T-helper 2 cell (primary cell): ENCODE measurements at places on chromosomes 3 and 15.

DNA sequence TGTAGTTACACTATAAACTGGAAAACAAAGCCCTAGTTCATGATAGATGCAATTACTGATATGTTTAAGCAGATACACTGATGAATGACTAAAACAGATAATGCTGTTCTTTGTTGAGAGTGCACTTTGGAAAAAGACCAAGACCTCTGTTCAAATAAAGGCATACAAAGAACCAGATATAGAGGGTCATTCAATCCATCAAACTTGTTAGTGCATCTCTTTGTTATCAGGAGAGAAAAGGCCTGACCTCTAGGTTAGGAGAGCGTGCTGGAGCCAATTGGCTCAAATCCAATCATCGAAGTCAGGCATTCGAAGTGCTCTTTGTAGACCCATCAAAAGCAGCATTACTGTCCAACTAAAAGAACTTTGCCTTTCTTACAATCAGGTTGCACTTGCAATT lies 124.2 kb downstream of the TFG start:
- no peak for DNase-seq

DNA sequence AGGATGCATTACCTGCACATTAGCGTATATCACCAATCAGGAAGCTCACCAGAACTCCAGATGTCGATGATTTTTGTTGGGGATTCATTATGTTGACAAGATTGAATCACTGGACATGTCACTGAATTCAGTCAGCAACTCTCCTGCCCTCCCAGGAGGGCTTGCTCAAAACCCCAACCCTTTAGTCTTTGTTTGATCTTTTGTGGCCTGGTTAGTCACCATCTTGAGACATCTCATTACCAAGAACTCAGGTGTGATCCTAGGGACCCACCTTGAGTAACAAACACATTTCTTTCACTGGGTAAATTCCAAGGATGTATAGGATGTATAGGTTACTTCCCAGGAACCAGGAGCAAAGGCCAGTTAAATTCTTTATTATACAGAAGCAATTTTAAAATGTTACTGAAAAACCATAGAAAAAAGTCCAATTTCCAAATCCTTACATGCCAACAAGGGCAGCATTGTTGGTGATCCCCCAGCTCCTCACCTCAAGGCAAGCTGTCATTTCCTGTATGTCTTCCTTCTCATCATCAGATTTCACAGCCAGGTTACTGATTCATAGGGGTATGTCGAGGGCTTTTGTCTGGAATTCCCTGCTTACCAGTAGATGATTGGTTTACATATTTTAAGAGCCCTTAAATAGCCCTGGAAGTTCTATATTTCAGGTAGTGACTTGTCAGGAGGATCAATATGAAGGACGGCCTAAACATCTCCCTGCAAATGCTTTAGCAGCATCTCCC lies 11.7 kb downstream of the SNRPN start:
- no peak for DNase-seq

DNA sequence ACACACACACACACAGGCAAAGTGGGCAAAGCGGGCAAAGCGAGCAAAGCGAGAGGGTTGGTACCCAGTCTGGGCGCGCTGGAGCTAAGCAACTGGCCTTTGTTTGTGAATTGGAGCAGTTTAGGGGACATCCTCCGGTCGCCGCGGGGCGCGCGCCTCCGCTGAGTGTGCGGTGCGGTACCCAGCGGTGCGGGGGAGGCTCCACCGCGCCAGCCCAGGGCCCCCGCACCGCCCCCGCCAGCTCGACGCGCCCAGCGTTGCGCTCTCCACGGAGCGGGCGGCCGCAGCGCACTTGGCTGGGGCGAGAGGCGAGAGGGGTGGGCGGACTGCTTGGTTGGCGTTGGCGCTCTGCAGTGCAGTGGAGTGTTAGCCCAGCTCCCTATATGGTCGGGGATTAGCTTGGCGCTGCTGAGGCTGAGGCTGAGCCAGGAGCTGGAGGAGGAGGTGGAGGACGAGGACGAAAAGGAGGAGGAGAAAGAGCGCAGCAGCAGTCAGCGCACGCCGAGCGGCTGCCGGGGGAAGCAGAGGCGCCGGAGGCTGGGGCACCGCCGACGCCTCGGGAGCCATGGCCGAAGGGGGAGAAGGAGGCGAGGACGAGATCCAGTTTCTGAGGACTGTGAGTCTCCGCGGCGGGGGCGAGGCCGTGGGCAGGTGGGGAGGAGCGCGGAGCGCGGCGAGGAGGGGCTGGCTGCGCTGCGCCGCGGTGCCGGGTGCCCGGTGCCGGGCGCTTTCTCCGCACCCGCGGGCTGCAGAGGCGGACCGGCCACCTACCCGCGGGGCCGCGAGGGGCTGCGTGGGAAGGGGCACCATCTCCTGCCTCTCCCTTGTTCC lies at the start of gene RYR3:
RYR3 (plus strand) TSS at position 487 of the 831 bp plus-strand sequence; CDS start at position 566, 79 bp downstream.
- DNase-seq, result peak; percentile 2

GRCh38 chr3:23785882-23786281 lies 19.9 kb upstream of the UBE2E1 start:
- DNase-seq, result no peak

DNA sequence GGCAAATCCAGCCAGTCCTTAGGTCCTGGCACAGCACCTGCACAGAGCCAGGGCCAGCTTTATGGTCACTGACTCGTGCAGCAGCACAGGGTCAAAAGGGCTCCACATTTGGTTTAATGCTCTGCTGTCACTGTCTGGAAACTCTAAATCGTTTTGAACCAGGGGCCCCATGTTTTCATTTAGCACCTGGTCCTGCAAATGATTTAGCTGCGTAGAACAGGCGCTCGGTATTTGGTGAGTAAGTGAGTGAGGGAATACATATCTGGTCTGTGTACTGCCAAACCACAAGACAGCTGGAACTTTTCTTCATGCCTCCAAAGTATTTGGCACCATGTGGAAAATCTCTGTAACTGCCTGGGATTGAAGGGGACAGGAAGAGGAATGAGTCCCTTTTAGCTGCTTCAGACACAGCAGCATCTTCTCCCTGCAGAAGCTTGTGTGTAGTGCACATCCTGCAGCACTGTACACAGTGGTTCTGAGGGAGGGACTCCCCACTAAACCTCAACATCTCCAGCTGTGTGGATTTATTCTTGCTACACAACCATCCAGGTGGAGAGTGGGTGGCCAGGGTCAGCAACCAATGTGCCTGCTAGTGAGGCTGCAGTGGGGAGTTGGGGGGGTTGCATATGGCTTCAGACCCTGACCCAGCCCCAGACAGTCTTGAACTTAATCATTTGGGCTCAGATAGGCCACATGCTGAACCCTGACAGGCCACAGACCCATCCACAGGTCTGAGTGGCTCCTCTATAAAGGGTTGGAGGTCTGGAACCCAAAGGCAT lies 1.1 kb downstream of the SH2D7 start:
- DNase-seq, result no peak

- no peak for DNase-seq
These were observed 28.9 kb upstream of the KLHL6 start for GRCh38 chr3:183584246-183584913.

GRCh38 chr15:78838489-78838888 lies 27.2 kb upstream of the ADAMTS7 start:
- DNase-seq, result no peak

DNA sequence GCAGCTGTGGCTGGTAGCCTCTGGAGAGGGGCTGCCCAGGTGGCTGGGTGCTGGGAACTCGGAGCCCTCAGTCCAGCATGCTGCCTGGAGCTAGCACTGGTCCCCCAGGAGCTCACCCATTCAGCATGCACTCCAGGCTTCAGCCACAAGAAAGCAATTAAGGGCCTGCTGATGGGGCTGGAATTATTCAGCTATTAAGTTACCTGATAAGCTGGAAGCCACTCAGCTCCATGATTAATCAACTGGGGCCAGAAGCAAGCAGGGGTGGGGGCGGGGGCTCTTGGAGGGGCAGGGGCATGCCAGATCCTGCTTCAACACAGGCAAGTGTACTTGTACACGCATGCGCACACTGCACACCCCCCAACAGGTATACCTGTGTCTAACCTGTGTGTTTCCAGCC lies 22.1 kb upstream of the TMEM115 start:
- no peak for DNase-seq

DNA sequence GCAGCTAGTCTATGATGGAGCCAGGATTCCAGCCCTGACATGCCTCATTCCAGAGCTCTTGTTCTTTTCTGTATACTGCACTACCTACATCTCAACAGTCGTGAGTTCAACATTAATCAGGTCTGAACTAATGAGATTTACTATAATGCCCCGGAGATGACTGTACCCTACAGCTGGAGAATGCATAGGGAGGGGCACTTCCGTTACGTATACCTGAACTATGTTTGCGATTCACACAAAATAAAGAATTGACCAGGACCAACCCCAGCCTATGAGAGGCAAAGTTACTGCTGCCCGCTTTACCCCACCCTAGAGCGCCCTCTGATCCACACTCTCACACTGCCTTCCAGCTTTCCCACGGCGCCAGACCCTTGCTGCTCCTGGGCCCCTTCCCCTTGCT lies 97.0 kb downstream of the IGF2BP2 start:
- DNase-seq, result no peak

DNA sequence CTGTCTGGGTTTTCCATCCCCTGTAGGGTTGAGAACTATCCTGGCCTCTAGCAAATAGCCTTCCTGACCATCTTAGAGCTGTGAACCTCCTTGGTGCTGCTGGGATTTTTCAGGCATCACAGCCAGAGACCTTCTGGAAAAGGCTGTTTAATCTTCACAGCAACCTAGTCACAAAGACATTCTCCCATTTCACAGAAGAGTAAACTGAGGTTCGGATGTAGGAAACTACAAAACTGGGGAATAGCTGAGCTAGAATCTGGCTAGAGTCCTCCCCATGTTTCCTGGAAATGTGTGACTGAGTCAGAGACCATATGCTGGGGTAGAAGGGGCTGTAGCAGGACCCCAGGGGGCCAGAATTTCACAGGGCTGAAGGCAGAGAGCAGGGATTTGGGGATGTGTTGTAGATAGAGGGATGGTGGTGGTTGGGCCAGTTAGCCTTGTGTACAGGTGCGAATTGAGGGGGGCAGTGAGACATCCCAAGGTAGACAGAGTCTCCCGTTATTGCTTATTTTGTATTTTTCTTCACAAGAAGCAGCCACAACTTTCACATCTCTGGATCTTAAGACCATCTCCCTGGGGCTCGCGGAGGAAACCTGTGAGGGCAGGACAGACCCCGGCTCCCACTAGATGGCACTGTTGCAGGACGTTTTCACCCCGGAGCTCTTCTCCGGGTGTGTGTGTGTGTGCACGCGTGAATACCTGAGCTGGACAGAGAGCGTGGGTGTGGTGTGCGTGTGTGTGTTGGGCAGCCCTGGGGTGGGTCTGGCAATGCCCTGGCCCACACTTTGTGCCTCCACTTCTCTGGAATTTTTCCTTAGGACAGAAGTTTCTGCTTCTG lies 66.9 kb upstream of the PRR23C start:
- peak; percentile 78 for DNase-seq

GRCh38 chr15:68786753-68787152 lies 33.9 kb downstream of the ANP32A start:
- no peak for DNase-seq

- no peak for DNase-seq
These were observed 64.2 kb upstream of the PYGO1 start for GRCh38 chr15:55652359-55652758.

DNA sequence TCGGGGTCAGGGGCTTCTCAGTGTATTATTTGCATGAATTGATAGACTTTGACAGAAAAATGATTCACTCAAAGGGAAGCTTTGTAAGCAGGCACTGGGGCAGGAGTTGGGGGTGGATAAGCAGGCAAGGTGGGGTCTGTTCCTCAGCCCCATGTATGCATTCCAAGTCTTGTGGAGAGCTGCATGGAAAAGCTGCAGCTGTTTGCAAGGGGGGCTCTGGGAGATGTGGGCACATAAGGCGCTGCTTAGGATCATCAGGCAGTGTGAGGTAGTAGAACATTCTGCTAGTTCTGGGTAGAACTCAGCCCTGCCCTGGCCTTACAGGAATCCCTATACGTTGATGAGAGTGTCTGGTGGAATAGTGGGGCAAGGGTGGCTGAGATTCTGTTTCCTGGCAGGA lies 154.2 kb upstream of the LRIG1 start:
- no peak for DNase-seq

DNA sequence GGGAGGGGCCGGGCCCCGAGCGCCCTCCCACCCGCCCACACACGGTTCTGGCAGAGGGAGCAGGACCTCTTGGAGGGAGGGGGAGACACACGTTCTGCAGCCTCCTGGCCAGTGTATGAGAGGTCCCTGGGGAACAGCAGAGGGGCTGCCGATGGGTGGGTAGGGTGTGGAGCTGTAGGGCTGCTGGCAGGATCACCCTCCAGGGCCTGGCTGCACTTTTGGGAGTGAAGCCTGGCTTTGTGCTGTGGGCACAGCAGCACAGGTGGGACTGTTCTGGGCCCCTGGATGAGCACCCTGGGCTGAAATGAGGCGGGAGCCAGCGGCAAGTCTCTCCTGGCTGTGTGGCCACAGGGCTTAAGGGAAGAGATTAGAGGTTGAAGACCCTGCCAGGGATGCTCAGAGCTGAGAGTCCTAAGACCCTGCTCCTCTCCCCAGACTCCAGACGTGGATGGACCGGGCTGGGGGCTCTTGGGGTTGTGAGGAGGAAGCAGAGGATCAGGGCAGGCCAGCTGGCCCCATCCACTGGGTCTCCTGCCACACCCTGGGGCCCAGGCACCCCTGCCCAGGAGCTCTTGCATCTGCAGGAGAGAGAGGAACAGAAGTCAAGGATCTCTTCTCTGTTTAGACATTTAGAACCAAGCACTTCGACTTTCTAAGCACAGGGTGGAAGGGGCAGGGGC lies 45.2 kb downstream of the RGMA start:
- DNase-seq, result no peak

GRCh38 chr3:16849795-16850194 lies 35.0 kb upstream of the PLCL2 start:
- DNase-seq, result no peak

DNA sequence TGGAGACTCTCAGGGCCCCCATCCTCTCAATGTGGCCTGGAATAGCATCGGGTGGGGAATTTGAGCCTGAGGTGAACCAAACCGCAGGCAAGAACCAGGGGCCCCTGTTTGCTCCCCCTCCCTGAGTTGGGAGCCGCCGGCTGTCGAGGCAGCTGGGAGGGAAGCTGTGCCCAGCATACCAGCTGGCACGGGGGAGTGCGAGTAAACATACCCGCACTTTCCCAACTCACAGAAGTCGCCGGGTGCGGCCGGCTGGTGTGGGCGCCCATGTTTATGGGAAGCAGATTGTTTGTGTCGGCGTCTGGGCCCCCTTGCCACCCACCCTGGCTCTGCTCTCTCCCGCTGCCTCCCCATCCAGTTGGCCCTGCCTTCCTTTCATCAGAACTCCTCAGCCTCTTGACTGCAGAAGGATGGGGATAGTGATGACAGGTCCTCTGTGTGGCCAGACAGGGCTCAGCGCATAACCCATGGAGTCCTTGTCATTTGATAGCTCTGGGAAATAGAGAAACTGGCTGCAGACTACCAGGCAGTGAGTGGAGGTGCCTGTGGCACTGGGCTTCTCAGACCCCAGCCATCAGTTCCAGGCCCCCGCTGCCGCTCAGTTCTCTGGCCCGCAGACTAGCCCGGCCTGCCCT lies 60.4 kb downstream of the CACNA2D2 start:
- DNase-seq, result no peak
